ENCODE measurements at places on chromosomes 2 and 18.

DNA sequence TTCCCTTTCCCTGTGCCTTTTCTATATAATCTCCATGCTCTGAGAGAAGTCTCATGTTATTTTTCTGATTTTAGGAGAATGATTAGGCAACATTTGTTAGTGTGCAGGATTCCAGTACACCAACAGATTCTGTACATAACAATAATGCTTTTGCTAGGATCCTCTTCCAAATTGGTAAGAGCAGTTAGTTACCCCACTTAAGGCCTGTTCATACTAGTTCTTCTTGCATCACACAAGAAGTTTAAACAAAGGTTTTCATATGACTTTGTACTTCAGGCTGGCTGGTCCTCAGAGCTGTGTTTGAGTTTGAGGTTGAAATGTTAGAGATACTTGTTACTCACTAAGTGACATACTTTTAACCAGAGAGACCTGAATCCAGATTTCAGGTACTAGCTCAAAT is 686.9 kb upstream of the NRXN1 start:
- no peak for DNase-seq

DNA sequence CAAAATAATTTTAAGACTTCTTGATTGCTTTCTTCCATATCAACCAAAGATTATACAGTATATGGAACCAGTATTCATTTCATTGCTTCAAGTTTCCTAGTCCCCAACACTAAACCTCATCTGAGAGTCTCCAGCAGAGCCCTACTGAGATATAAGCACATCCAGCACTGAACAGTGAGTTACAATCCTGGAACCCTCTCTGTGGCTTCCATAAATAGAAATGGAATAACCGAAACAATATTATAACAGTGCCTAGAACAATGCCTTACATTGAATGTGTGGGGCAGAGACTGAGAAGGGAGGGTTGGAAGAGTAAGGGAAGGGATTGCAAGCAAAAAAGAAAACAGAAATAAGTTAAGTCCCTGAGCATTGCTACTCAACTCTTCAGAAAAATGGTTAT is 18.9 kb downstream of the AAK1 start:
- no peak for DNase-seq

- DNase-seq = no peak
Measured at GRCh38 chr2:56333812-56334485, 150.2 kb downstream of the CCDC85A start.

DNA sequence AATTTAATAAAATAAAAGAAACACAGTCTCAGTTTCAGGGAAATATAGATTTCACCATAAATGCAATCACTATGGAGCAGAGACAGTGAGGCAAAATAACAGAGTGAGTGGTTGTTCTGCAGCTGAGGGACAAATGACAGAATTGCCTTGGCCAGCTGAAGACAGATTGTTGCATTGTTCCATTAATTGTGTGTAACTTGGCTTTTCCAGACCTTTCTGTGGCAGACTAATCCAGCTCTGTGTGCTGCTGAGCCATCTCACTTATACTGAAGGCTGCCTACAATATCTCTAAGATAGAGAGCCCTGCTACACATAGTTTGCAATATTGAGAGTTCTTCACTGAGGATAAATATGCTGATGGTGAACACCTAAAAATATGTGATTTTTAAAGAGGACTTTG is 11.5 kb downstream of the LRRTM1 start:
- no peak for DNase-seq

DNA sequence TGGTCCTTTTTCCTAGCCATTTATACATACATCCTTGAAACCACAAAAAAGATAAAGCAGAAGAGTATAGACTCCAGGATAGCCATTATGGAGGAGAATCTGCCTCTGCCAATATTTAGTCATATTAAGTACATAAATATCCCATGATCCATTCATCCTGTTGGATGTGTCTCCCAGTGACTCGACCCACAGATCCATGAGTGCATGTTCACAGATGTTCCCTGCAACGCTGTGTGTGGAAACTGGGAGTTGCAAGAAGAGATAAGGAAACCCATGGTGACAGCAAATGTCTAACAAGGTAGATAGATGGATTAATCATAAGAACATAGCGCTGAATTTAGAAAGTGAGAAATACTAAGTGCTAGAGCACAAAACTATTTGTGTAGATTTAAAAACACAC is 34.5 kb downstream of the STK39 start:
- DNase-seq = no peak

- DNase-seq = no peak
Measured at GRCh38 chr18:58625839-58626238, 3.1 kb downstream of the ALPK2 start.

- no peak for DNase-seq
Measured at GRCh38 chr18:25100418-25100817, 251.5 kb downstream of the ZNF521 start.

GRCh38 chr2:176001281-176001915 is 669 bp downstream of the LNPK start:
- DNase-seq = peak; percentile 27

DNA sequence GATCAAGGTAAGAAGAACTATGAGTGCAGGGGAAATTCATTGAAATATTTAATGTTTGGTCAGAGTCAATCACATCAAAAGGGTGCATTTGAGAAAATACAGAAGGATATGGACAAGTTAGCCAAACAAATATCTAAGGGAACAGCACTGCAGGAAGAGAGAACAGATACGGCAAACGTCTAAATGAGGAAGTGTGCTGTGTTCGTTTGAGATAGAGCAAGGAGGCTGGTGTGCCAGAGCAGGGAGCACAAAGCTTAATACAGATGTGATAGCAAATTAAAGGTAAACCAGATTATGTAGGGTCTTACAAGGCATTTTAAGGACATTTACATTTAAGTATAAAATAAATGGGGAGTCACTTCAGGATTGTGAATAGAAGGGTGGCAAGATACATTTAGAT is 241.3 kb upstream of the ZNF804A start:
- no peak for DNase-seq

DNA sequence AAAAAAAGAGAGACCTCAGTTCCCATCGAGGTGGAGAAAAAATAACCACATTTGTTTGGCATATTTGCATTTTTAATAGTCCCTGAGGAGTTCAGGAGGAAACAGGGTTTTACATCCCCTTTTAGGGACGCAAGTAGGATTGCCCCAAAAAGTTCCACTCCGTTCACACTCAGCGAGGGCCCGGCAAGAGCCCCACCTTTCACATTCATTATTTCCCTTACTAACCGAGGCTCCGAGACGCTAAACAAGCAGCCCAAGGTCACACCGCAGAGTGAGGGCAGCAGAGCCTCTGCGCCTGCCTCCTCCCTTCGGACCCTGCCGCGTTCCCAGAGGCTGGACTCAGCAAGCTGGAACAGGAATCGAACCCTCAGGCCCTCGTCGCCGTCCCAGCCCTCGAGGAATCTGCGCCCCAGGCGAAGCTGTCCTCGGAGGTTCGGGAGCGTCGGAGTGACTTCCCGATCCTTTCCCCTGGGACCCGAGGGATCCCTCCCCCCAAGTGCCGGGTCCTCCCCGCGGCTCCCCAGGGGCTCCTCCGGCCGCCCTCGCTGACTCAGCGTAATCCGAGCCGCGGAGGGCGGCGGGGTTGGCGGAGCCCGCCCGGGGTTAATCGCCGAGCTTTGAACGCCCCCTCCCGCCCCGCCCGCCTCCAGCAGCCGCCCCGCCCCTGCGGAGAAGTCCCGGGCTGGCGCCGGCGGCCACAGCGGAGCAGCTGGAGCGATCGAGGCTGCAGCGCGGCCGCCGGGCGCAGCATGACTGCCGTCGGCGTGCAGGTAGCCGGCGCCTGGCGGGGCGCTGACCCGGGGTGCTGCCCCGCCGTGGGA is at the start of gene TMEM37:
Gene TMEM37 (plus strand): TSS at position 700 of the 821 bp plus-strand sequence. CDS start 50 bp downstream, at position 750.
- DNase-seq = no peak

- no peak for DNase-seq
Measured at GRCh38 chr2:7109533-7109885, 192.3 kb downstream of the RNF144A start.

- DNase-seq = no peak
Measured at GRCh38 chr18:47113796-47114540, 36.3 kb downstream of the HDHD2 start.

DNA sequence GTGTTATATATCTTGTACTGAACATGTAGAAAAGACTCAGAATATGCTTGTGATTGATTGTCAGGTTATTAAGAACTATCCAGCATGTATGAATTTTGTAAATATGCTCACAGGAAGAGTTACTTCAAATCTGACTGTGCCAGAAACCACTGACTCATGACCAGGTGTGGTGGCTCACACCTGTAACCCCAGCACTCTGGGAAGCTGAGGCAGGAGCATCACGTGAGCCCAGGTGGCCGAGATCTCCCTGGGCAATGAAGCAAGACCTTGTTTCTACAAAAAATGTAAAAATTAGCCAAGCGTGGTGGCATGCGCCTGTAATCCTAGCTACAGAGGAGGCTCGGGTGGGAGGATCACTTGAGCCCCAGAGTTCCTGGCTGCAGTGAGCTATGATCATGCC is 126.6 kb downstream of the COMMD1 start:
- DNase-seq = no peak

- no peak for DNase-seq
Measured at GRCh38 chr2:136281281-136282114, 163.5 kb upstream of the CXCR4 start.

- DNase-seq = no peak
Measured at GRCh38 chr2:196249860-196250259, 78.5 kb upstream of the STK17B start.

- DNase-seq = no peak
Measured at GRCh38 chr2:52810460-52810859, 957.1 kb upstream of the CHAC2 start.

DNA sequence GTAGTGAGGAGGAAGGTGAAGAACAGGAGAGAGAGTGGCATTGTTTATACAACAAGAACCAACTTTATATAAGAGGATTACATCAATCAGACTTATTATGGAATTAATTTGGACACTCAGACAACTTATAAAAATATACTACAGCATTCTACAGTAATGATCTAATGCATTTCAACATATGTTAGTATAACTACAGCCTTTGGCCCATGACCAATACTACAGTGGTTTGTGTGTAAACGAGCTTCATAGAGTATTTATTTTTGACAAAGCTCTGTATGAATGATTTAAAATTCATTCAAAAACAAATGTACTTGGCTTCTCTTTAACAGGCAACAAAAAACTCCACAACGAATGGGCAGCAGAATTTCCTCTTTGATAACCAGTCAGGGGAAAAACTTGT is 72.8 kb downstream of the ZNF521 start:
- no peak for DNase-seq

- no peak for DNase-seq
Measured at GRCh38 chr2:231257763-231258162, 59.3 kb downstream of the ARMC9 start.

DNA sequence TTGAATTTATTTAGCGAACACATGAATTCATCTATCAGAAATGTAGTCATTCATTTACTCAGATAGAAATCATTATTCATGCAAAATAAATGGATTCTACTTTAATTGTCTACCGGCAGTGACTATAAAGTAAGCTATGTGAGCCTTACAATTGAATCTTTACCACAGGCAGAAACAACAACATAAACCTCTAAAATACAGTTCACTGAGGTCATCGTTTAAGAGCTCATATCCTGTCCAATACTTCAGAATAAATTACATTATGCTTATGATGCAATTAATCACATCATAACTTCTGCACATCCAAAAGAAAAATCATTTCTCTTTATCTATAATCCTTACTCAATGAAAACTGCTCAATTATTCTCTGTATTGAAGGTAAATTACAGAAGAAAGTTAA is 244.7 kb downstream of the HNMT start:
- no peak for DNase-seq

DNA sequence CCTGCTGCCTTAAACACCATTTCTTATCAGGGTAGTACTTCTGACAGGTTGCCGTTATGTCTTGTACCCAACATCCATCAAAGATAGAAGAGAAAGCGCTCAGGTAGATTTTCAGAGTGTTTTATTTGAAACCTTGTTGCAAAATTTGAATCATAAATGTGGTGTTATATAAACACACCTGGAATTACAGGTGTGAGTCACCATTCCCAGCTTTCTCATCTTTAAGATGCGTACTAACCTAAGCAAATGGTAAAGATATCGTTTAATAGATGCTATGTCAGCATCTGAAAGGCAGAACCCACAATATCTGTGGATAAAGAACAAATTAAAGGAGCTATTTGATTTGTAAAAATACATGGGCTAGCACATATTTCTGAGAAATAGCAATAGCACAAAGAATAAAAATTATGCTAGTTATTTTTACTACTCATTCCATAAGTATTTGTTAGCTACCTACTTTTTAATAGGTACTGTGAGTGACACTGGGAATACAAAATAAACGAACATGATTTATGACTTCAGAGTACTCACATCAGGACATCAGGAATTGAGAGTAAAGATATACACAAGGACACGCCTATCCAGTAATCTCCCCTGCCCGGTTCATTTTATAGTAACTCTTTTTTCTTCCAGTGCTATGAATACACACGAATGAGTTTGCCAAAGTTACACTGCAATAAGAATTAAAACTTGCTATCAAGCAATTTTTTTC is 193.8 kb downstream of the RBM43 start:
- DNase-seq = no peak

- no peak for DNase-seq
Measured at GRCh38 chr2:198957181-198957580, 500.6 kb downstream of the SATB2 start.

- DNase-seq = no peak
Measured at GRCh38 chr2:99597616-99598015, 107.8 kb upstream of the REV1 start.

GRCh38 chr2:161418275-161418714 is 2.2 kb downstream of the TBR1 start:
- DNase-seq = no peak

- DNase-seq = no peak
Measured at GRCh38 chr2:101179982-101180381, 28.8 kb upstream of the TBC1D8 start.

DNA sequence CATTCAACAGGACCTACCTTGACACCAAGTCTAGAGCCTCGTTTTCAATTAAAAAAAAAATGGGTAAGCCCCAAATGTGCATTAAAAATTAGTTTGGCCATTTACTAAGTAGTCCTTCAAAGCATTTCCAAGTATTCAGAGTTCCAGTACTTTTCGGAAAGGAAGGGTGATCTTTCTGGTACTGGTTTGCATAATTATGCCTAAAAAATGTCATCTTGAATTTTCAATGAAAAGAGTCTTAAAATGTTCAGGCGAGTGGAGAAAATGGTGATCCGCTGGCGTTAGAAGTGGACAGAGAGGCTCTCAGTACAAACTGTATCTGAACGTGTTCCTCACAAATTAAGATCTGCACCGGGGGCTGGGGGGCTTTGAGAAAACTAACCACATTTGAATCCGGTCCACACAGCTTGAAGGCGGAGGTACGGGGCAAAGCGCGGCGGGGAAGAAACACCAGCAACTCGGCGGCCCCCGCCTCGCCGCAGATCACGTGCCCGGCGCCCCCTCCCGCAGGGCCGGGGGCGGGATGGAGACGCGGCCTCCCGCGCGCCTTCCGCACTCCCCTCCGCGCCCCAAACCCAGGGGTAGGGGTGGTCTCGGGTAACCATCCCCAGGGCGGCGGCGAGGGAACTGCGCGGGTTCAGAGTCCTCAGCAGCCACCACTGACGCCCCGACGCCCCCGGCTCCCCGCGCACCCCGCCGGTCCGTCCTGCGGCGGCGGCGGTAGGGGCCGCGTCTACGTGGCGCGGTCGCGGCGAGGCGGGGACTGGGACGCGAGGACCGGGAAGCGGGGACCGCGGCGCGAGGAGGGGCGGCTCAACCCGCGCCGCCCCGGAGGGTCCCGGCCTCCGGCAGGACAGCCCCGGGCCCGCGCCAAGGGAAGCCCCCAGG is 564 bp downstream of the LPIN2 start:
- DNase-seq = no peak

- no peak for DNase-seq
Measured at GRCh38 chr2:25160376-25160775, 8.0 kb downstream of the POMC start.

GRCh38 chr2:73985308-73986084 is 786 bp downstream of the TET3 start:
- DNase-seq = peak; percentile 62

All from stimulated activated CD4-positive, alpha-beta T cell treated with anti-CD3 and anti-CD28 coated beads, TNF-alpha, amount 100 ng/mL, for 1 hour (primary cell).